ENCODE measurements at places on chromosomes 1 and 21. TPM values are rescaled to one million over a fixed set of nuclear protein-coding genes. Genes with fewer than 3 reads are reported as not detected.

Gene KCNK2
- not detected for total RNA-seq

Gene MAN1C1
- total RNA-seq: 7.5 TPM

Gene LCE2C
- total RNA-seq: not detected

Gene NENF
- 7.2 TPM for total RNA-seq

Gene TMIGD3
- not detected for total RNA-seq

Gene AGT
- total RNA-seq: not detected

Gene AMY1B
- total RNA-seq: not detected

Gene CFAP298
- total RNA-seq: 16.8 TPM

Gene CD48
- total RNA-seq: 213 TPM

Gene UTS2
- 7.5 TPM for total RNA-seq

Gene IL10
- total RNA-seq: 1.0 TPM

Gene NMNAT2
- not detected for total RNA-seq

Gene USP25
- 67.0 TPM for total RNA-seq

Gene ALX3
- total RNA-seq: not detected

Gene ERICH3
- 1.0 TPM for total RNA-seq

Gene FCRLB
- 5.2 TPM for total RNA-seq

Gene SRM
- 30.9 TPM for total RNA-seq

Gene OR10K2
- total RNA-seq: not detected

Gene SYT2
- total RNA-seq: not detected

Gene FABP3
- not detected for total RNA-seq

Gene FCRL4
- total RNA-seq: not detected

Gene HSPB7
- not detected for total RNA-seq

Gene PCP4
- not detected for total RNA-seq

Gene NUDT17
- 4.9 TPM for total RNA-seq

Gene ADCY10
- total RNA-seq: not detected

Gene GPR37L1
- not detected for total RNA-seq

Gene HOOK1
- 2.6 TPM for total RNA-seq

Gene LCE3E
- total RNA-seq: not detected

Gene MAP3K21
- 0.70 TPM for total RNA-seq

Gene CLIC6
- not detected for total RNA-seq

Gene GPR25
- total RNA-seq: 2.1 TPM

Gene LYPD8
- not detected for total RNA-seq

All from natural killer cell (primary cell).